ACHN (cell line): ENCODE measurements at places on chromosomes 16 and 17.

- peak; percentile 97 for DNase-seq
Observed at GRCh38 chr16:68993885-68994284, 111.6 kb upstream of the HAS3 start.

DNA sequence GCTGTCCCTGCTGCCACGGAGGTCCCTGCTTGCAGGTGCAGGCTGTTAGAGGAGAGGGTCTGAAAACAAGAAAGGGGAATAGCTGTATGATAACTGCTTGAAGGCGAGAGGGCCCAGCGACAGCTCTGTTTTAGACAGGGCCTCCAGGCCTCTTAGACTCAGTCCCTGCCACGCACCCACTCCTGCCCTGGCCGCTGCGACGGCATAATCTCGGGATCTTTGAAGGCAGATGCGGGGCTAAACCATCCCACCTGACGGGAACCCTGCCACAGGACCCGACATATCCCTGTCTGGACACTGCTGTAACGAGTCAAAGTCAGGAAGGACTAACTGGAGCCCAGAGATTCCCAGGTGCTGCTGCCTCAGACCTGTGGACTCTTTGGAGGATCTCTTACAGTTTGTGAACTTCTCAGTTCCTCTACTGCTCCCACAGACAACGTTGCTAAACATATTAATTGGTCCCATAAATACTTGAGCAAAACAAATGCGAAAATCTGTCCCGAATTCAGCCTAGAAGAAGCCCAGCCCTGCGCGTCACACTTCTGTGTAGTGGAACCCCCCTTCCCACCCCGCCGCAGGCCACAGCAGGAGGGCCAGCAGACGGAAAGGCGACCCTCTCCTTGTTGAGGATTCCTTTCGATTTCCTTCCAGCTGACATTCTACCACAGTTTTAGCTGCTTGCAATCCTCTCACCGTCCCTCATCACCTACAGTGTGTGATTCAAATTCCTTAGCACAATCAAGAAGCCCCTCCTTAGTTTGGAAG lies 998 bp upstream of the TMEM11 start:
- DNase-seq: no peak

- no peak for DNase-seq
Observed at GRCh38 chr16:5349670-5350517, 252.3 kb upstream of the EEF2KMT start.

DNA sequence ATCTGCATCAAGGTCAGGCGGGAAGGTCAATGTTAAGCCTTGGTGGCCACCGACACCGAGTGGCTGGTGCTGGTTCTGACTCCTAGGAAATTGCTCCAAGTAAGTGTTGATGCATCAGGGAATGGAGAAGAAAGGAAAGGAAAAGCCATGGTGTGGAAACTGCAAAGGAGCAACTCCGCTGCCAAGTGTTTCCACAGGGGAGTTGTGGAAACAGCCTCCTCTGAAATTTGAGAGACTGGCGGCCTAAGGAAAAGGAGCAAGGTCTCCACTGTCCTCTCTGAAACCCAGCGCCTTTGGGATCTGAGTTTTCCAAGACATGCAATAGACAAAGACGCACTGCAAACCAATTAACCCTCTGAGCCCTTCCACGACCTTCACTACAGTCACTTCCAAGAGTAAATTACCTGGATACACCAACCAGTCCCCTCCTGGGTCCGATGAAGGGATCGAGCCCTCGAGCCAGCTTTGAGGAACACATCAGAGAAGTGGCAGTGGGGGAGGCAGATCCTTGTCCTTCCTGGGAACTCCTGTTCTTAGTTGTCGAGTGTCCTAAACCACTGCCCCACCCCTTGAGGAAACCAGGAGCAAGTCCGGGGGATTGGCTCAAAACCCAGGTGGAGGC lies 51.1 kb downstream of the SRL start:
- DNase-seq: no peak

- DNase-seq: no peak
Observed at GRCh38 chr17:7767004-7767403, 49.5 kb downstream of the DNAH2 start.

- DNase-seq: no peak
Observed at GRCh38 chr17:68700421-68700820, 99.3 kb upstream of the FAM20A start.

- DNase-seq: no peak
Observed at GRCh38 chr16:86918637-86919036, 340.3 kb downstream of the FOXL1 start.

GRCh38 chr17:78884148-78884825 lies 18.7 kb downstream of the CEP295NL start:
- peak; percentile 38 for DNase-seq
